ENCODE measurements at places on chromosomes 13 and 19.

GRCh38 chr19:32464279-32464678 lies 58.7 kb downstream of the DPY19L3 start:
- peak; percentile 9 for DNase-seq

- no peak for DNase-seq
Observed at GRCh38 chr19:42427313-42427712, at the start of gene LIPE. TSS of gene LIPE (minus strand) at chr19:42427388. CDS start at chr19:42427149, 239 bp downstream.

DNA sequence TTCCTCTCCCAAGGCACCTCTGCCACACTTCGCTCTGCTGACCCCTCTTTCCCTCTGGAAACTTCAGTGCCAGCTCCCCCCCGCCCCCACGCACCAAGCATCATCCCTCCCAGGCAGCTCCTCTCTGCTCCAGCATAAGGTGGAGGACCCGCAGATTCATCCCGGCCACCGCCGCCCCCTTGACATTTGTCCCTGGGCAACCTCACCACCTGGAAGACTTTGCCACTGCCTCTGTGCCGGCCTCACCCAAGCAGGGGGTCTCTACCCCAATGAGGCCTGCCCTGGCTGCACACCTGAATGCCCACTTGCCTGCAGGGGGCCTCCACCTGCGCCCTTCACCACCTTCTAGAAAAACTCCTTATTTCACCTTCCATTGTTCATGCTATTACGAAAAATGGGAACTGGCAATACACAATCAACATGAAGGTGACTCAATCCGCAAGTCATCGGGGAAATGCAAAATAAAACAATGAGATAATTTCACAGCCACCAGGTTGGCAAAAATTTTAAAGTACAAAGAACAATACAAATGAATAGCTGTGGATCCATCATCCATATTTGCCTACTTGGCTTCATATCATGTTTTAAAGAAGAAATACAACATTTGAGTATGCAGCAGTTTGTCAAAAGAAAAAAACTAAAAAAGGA lies 21.9 kb downstream of the CCNE1 start:
- DNase-seq, result no peak

- no peak for DNase-seq
Observed at GRCh38 chr13:43411741-43412140, 375.0 kb downstream of the ENOX1 start.
